ENCODE measurements at places on chromosomes 12 and 14. TPM values are rescaled to one million over a fixed set of nuclear protein-coding genes. Genes with fewer than 3 reads are reported as not detected.

GRCh38 chr14:30528119-30528518 lies 30.8 kb upstream of the G2E3 start:
- no peak for DNase-seq

DNA sequence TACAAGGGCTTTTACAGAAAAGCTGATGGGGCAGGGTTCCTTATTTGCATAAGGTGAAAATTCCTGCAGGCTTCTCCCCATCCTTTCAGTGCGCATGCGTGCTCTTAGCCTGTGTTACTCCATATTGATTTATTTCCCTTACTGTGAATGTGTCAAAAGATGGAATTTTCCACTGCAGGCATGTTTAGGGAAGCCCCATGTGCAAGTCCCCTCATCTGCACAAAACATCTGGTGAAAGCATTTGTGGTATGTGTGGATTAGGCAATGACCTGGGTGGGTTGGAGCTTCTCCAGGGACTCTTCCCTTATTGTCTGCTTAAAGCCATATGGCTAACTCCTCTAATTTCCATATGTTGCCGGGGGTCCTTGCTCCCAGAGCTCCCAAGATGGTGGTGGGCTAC lies 912.7 kb upstream of the LRFN5 start:
- no peak for DNase-seq

DNA sequence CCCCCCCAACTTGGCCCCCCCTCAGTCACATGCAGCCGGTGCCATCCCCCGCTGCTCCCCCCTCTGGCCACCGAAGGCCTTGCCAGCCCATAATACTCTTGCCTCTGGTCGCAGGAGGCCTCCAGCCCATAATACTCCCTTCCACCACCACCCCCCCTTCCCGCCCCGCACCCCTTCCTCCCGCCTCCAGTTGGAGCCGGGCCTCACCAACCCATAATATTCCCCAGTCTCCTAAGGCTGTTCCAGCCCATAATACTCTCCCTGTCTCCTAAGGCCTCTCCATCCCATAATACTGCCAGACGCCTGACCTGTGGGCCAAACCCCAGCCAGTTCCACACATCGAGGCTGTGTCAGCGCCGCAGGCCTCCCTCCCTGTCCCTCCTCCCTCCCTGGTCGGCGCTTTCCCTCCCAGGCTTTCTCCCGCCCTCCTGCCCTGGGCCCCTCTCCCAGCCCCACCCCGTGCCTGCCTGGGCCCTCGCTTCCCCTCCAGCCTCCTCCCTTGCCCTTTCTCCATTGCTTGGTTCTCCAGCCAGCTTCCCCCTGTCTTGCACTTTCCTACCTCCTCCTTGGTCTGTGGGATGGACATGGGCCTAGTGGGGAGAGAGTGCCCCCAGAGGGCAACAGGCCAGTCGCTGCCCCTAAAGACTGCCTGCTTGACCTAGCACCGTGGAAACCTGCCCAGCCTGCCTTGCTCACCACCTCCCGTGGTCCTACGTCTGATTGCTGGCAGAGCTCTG lies 6.8 kb upstream of the CHD4 start:
- peak; percentile 93 for DNase-seq

GRCh38 chr14:100012478-100013327 lies 52.5 kb upstream of the EVL start:
- DNase-seq = no peak

GRCh38 chr12:121955258-121956237 lies 37.2 kb downstream of the CFAP251 start:
- DNase-seq = no peak

DNA sequence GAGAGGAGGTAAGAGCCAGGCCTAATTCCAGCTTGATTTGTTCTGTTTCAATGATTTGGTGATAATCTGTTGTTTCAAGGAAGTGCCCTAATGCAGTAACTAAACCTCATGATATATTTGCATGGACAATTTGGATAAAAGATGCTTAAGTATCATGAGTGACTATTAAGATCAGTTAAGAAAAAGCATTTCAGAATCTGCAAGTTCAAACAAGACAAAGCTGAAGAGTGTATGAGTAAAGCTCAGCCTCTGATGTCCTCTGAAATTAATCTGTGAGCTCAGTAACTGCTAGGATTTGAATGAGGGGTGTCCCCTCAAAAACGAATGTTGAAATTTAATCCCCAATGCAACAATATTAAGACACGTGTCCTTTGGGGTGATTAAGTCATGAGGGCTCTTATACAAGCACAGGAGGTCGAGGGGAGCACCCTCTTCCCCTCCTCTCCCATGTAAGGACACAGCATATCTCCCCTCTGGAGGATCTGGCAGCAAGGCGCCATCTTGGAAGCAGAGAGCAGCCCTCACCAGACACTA lies 949.2 kb downstream of the GALC start:
- no peak for DNase-seq

- DNase-seq = no peak
Observed at GRCh38 chr12:70590549-70591226, 46.5 kb downstream of the PTPRB start.

GRCh38 chr14:53634793-53635192 lies 321.8 kb downstream of the BMP4 start:
- no peak for DNase-seq

GRCh38 chr14:104512771-104513640 lies 66.6 kb upstream of the C14orf180 start:
- no peak for DNase-seq

DNA sequence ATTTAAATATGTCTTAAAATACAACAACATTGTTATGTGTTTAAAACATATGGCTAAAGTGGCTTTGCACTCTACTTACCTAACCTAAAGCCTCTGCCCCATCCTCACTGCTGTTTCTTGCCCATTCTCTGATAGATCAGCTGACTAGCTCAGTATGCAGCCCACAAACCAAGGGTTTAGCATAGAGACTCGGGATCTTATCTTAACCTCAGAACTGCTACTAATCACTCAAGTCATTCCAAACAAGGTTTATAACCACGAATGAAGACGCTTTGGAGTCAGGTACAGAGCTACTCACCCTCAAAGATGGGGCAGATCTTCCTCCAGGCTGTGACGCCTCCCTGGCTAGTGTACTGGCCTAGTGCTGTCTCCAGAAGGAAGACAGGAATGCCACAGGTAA lies 19.3 kb downstream of the SLC6A13 start:
- no peak for DNase-seq

GRCh38 chr14:95652690-95653089 lies 33.5 kb upstream of the TCL1B start:
- DNase-seq = no peak

DNA sequence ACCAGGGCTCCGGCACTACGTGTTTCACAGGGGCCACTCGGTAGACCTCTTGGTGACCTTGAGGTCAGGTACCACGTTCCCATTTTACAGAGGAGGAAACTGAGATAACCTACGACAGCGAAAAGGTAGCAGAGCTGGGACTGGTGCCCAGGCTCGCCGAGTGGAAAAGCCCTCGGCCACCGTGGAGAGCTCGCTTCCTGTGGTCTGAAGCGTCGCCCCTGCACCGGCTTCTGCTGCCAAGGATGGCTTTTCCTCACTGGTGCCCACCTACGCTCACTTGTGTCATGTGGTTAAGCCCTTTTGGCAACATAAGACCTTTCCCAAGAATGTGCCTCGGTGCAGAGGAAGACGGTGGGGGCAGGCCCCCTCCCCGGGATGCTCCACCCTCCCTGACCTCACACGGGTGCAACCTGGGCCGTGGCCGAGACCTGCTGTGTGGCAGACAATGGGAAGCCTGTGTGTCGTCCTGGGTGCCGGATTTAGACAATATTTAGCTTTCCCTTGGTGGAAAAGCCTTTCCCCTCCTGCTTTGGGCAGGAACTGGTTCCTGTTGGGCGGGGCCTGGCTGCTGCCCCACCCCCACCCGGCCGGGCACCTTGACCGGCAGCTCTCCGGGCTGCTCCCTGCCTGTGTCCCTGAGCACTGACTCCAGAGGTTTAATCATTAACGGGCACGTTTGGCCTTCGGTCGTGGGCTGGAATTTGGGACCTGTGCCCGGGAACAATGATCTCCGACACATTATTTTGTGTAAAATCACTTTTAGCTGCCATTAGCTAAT lies 32.4 kb upstream of the PPP1R13B start:
- peak; percentile 92 for DNase-seq

DNA sequence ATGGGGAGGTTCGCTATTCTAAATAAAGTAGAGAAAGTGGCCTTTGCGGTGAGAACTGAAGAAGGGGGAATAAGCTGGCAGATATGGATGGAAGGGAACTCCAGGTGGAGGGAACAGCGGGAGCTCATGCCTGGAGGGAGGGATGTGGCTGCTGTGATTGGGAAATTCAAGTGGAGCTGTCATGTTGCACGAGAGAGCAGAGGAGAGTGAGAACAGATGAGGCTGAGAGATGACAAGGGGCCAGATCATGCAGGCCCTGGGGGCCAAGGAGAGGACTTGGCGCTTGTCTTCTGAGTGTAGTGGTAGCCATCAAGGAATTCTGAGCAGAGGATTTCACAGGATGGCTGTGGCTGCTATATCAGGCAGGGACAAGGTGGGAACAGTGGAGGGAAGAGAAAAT lies 35.0 kb downstream of the TGFB3 start:
- no peak for DNase-seq

DNA sequence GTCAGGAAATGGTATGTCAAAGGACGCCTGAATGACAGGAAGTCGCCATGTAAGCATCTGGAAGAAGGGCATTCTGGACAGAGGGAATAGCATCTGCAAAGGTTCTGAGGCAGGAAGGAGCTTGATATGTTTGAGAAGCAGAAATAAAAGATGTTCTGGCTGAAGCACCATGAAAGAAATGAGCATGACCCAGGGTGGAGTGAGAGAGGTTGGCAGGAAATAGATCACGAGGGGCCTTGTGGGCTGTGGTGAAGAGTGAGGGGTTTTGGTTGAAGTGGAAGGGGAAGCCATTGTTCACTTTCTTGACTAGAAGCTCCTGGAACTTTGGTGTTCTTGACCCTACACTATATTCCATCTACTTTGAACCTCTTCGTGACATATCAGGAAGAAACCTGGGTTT lies 99.4 kb upstream of the PARP11 start:
- DNase-seq = no peak

- no peak for DNase-seq
Observed at GRCh38 chr12:90124914-90125313, 416.3 kb upstream of the ATP2B1 start.

GRCh38 chr12:112419297-112420133 lies 768 bp downstream of the PTPN11 start:
- peak; percentile 87 for DNase-seq

- DNase-seq = no peak
Observed at GRCh38 chr12:117046011-117046369, 53.2 kb downstream of the TESC start.

DNA sequence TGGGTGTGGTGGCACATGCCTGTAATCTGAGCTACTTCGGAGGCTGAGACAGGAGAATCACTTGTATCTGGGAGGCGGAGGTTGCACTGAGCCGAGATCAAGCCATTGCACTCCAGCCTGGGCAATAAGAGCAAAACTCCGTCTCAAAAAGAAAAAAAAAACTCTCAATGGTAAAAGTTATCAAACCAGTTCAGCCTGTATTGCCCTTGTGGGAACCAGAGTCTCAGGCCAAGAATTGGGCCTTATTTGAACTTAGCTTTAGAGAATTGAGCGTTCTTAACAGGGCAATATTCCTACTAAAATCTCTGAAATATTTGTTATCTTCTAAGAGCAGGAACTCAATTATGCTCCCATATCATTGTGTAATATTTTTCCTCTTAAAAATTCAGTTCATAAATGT lies 7.7 kb upstream of the MDM2 start:
- no peak for DNase-seq

GRCh38 chr14:79586989-79587598 lies 624.2 kb downstream of the DIO2 start:
- DNase-seq = no peak

DNA sequence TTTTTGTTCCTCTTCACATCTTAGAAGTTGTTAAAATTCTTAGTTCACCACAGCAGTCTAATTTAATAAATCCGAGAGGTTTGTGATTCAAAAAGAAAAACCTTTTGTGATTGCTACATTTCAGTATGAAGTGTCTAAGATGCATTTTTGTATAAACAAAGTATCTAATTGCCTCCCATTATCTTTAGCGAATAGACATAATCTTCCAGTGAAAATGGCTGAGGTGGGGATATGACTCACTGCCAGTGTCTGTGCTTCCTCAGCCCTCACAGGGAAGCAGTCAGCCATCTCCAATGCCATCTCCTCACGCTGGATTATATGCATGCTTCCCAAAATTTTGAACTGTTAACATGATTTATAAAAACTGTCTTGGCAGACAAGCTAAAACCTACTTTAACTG lies 7.6 kb downstream of the GCH1 start:
- no peak for DNase-seq

DNA sequence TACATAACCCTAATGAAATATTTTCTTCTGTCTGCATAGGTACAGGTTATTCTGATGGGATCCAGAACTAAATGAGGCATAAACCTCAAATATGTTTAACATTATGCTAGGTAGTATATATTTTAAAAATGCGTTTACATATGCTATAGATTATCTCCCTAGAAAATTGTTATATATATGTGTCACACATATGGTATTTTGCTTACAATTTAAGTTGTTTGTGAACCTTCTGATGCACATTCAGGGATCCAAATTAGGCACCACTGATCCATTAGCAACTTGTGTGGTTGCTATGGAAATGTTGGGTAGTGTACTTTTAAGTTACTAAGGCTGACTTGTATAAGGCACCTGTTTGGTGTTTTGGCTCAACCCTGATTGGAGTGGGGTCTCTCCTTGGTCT lies 456.7 kb downstream of the AEBP2 start:
- DNase-seq = no peak

- DNase-seq = no peak
Observed at GRCh38 chr12:53174881-53175491, 5.5 kb upstream of the ZNF740 start.

DNA sequence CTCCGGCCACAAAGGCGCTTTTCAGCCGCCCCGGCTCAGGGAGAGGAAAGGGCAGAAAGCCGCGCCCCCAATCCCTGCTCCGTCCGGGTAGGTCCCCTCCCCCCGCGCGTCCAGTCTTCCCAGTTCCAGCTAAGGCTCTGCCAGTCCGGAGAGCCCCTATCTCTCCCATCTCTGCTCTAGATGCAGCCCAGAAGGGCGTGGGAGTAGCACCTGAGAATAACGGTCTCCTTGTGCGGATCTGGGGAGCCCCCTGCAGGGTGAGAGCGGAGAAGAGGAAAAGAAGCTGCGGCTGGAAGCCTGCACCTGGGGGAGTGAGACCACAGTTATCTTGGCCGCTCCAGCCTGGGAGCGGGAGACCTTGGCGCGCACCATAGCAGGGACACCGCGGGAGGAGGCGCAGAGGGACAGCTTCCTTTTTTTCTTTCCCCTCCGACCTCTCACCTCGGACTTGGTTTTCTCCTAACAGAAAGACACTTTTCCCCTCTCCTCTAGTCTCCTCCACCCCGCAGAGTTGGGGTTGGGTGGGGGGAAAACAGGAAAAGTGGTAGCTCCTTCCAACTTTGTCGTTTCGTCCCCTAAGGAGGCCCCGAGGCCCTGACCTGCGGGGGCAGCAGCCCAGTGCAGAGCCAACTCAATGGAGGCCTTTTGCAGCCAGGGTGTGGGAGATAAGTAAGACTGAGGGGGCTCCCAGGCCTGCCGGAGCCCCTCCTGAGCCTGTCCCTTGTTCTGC lies 2.4 kb downstream of the DHH start:
- no peak for DNase-seq

Gene DLST
- 90.1 TPM for total RNA-seq

Gene TAS2R46
- 1.3 TPM for total RNA-seq

Gene GDF3
- 0.32 TPM for total RNA-seq

Gene CLEC1B
- total RNA-seq = not detected

Gene PTHLH
- 1.9 TPM for total RNA-seq

Gene RNU7-1
- total RNA-seq = not detected

Gene PAPLN
- 20.2 TPM for total RNA-seq

Gene TSPAN11
- 7.8 TPM for total RNA-seq

Gene LRTM2
- total RNA-seq = not detected

Measured in upper lobe of right lung (tissue), 1 donor.